Right cardiac atrium (tissue), 5 donors: ENCODE measurements at places on chromosomes 11 and 22.

- DNase-seq, result no peak
Measured at GRCh38 chr22:41123151-41123550, 30.8 kb downstream of the EP300 start.

- DNase-seq, result peak; percentile 56
Measured at GRCh38 chr22:44182588-44183286, 2.0 kb downstream of the PARVG start.

DNA sequence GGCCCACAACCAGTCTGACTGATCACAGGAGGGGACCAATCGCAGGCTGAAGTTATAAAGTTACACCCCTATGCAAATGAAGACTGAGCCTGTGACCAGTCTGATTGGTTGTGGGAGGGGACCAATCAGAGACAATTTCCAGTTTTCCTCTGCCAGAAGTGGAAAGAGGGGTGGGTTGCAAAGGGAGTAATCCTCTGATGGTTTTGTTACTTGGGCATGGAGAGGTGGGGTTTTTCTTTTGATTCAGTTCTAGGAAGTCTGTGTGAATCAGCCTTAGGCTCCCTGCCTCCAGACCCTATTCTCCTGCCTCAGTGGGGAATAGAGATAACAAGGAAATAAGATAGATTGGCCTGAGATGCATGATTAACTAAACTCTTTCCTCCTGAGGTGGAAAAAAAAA lies 9.9 kb downstream of the OR6M1 start:
- DNase-seq, result no peak

DNA sequence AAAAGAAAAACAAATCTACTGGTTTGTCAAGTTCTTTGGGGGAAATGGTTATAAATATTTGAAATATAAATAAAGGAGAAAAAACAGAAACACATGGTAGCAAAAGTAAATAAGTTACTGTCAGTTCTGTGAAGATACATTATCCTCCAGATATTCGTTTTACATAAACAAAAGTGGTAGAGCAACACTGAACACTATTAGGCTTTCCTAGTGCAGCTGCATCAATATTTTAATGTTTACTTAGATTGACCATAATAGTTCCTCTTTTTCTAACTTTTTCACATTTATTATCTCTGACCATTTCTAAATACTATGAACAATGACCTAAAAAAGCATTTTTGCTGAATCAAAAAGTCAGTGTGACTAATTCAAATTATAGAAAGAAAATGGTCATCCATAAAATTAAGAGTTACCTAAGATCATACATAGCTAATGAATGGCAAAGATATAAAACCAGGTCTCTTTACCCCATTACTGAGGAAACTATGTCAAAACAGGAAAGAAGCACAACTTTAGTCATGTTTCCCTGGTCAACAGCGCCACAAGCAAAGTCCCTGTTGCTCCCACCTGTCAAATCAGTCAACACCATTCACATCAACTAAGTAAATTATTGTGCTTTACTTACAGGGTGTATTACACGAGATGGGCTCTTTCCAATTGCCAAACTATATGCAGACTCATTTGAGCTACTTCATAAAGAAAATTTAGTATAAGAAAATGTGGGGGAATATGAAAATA lies 38.5 kb downstream of the SBF2 start:
- no peak for DNase-seq

DNA sequence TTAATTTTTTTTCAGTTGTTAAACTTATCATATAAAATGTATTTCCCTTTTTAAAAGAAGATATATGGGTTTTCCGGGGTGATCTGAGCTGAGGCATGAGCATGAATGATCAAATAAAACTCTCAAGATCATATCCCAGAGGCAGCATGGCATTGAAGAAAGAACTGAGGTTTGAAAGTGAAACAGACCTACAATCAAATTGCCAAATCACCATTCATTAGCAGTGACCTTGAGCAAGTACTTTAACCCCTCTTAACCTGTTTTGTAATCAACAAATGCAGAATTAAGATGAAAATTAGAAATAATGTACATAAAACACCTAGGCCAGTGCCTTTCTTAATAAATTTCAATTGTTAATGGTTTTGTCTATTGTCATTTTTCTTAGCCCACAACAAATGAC lies 116.0 kb downstream of the RBFOX2 start:
- DNase-seq, result no peak

GRCh38 chr11:85307366-85307765 lies 319.8 kb downstream of the DLG2 start:
- no peak for DNase-seq

DNA sequence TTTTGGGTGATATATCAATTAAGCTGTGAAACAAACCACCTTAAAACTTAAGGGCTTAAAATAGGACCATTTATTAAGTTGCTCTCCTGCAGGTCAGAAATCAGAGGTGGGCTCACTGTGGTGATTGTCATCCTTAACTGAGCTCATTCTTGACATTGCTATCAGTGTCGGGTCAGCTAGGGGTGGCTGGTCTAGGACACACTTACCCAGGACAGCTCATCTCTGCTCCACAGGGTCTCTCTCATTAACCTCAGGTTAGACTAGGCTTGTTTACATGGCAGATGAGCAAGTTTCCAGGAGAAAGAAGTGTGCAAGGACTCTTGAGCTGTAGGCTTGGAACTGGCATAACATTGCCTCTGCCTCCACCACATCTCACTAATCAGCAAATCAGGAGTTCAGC lies 601.0 kb upstream of the RAG2 start:
- DNase-seq, result no peak
